Ammon's horn (tissue), 1 donor: ENCODE measurements at places on chromosomes 7 and 10.
A peak's percentile ranks its signal among the peaks of the same experiment; 100 is the strongest.

DNA sequence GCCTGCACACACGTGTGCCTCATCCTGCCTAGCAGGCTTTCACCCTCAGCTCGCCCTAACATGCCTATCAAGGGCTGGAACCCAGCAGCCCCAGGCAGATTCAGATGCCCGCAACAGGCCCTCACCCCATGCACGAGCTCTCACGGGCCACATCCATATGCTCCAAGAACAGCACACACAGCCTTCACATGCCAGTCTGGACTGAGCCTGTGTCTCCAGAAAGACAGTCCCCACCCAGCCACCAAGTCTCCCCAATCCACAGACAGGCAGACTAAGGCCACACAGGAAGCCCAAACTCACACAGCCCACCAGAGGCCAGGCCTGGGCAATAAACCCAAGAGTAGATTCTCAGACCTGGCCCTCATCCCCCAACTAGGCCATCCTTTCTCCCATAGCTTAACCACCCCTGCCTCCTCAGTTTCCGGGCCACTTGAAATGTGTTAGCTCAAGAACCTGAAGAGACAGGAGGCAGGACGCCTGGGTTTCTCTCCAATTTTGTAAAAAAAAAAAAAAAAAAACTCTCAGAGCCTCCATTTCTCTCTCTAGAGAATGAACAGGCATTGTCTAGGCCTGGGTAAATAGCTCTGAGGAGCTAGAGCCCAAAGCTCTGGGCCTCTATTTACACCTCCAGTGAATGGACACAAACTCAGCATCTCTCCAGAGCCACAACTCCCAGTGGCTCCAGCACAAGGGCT lies 6.8 kb downstream of the LDB1 start:
- no peak for DNase-seq

- DNase-seq, result no peak
Observed at GRCh38 chr10:55220975-55221374, 419.9 kb upstream of the PCDH15 start.

- DNase-seq, result no peak
Observed at GRCh38 chr7:151603951-151604350, 84.3 kb upstream of the RHEB start.

DNA sequence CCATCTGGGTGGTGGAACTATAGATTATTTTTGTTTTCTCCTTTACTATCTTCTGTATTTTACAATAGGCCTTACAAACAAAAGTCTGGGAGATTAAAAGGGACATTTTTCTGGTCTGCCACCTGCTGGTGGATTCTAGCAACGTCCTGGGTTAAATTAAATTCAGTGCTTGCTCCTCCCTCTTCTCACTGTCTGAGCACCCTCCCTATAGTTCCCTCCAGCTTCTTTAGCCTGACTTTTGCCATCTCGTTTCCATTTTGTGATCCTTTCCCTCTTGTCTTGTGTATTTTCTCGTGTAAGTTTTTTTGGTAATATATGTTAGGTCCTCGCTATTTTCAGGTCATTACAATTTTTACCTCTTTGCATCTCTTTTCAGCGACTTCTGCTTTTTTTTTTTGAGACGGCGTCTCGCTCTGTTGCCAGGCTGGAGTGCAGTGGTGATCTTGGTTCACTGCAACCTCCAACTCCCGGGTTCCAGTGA lies 16.1 kb downstream of the ANKRD16 start:
- DNase-seq, result peak; percentile 81

- DNase-seq, result no peak
Observed at GRCh38 chr10:29865700-29866355, 193.6 kb downstream of the JCAD start.

GRCh38 chr10:114613237-114613979 lies 44.7 kb downstream of the ABLIM1 start:
- no peak for DNase-seq

- no peak for DNase-seq
Observed at GRCh38 chr7:155343661-155344121, 46.0 kb downstream of the INSIG1 start.

DNA sequence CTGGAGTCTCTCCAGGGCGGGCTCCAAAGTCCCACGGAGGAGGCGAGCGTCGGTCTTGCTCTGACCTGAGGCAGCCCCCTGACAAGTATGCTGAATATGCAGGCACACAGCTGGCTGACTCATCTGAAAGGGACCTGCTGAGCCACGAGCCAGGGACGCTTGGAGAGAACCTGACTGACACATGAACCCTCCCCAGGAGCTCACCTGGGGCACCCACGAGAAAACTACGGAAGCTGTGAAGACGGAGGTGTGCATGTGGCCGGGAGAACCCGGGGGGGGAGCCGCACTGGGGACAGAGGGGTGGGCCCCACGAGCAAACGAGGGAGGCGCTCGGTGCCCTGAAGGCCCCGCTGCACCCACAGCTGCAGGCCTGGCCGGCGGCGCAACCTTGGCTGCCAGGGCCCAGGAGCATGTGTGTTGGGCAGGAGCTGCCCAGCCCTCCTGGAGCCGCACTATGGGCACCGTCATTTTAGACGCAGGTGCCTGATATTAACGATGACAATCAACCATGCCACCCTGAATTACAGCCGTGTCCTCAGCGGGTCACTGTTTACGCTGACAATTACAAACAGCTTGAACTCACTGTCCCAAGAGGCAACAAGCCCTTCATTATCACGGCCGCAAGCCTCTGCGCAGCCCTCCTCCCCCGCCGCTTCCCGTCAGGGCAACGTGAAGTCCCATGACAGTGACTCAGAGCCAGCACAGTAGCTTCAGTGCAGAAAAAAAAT lies 64.7 kb downstream of the DIP2C start:
- peak; percentile 97 for DNase-seq

DNA sequence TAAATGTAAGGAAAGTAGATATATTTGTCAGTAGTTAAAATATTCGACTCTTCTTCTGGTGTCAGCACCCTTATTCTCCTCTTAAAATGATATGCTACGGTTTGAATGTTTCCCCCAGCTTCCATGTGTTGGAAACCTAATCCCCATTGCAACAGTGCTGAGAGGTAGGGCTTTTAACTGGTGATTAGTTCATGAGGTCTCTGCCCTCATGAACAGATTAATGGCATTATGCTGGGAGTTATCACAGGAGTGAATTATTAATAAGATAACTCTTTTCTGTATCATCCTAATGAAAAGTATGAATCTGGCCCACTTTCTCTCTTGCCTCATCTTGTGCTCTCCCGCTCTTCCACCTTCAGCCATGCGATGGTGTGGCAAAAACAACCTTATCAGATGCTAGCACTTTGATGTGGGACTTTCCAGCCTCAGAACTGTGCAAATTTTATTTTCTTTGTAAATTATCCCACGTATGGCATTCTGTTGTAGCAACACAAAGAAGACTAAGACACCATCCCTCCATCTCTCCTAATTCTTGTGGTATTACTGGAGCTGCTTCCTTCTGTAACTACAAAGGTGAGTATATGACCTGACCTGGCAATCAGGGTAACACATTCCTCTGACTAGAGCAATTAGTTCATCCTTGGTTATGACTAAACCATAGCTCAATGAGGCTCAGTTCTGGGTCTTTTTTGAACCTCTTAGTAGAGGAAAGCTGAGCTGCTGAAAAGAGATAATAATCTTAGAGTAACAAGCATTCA lies 171.1 kb upstream of the TMEM196 start:
- no peak for DNase-seq

DNA sequence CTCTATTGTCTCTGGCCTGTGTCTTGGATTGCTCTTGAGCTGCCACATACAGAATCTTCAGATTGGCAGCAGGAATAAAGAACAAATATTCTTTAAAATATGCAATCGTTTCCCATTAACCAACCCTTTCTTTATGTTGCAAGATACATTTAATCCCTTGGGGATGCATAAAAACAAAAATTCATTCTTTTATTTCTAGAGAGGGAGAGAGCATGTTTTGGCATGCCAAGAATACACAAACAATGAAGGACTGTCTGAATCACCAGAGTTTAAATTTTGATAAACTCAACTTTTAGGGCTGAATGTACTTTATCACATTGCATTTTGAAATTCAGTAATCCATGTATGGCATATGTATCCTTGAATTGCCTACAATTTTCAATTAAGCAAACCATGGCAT lies 154.3 kb upstream of the SEMA3D start:
- no peak for DNase-seq

DNA sequence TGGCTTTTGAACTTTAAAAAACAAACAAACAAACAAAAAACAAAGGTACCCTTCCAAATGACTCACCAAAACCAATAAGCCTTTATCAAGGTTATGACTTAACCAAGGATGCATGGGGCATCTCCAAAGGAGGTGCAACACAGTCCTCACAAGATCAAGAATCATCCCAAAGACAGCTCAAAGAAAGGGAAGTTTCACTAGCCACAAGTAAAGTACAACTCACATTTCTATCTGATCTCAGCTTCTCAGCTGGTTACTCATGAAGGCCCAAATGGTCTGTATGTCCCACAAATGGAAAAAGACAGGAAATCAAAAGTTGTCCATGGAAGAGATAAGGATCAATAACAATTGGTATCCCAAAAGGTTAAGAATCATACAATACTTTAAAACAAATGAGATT lies 6.0 kb upstream of the MKLN1 start:
- no peak for DNase-seq

GRCh38 chr10:126147866-126148587 lies 240.2 kb downstream of the ADAM12 start:
- no peak for DNase-seq

- no peak for DNase-seq
Observed at GRCh38 chr10:11154333-11154732, 136.7 kb downstream of the CELF2 start.

- DNase-seq, result no peak
Observed at GRCh38 chr10:61860964-61861758, 40.3 kb upstream of the ARID5B start.

DNA sequence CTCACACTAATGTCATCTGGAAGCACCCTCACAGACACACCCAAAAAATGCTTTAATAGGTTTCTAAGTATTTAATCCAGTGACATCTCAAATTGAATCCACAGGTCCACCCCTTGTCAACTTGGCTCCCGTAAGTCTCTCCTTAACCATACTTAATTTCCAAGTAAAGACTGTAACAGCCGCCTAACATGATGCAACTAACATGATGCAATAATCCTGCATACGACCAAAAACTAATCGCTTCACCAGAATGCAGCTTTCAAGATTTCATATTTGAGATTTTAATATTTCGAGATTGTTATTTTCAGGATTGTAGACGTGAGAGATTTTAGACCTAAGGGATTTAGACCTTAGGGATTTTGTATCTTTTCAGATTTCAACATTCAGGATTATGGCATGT lies 3.7 kb upstream of the HDAC9 start:
- DNase-seq, result no peak

DNA sequence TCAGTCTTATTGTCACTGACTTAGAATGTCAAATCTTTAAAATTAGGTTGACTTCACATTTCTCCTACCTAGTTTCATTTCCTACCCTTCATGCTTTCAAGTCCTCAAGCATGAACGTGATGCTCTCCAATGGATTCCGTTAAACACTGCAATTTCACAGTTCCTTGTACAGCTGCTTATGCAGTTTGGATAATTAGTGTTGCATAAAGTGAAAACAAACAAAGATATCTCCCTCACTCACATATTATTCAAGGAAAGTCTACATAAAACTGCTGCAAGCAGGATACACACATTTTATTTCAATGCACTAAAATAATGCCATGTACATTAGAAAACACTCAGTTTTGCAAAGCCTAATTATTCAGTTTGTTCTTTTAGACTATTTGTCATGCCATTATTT lies 214.0 kb downstream of the CRPPA start:
- DNase-seq, result no peak

GRCh38 chr7:34675749-34676374 lies 17.8 kb downstream of the NPSR1 start:
- peak; percentile 23 for DNase-seq

GRCh38 chr10:80619036-80619435 lies 81.3 kb downstream of the SH2D4B start:
- no peak for DNase-seq

- DNase-seq, result no peak
Observed at GRCh38 chr7:23912065-23912464, 202.0 kb downstream of the STK31 start.

DNA sequence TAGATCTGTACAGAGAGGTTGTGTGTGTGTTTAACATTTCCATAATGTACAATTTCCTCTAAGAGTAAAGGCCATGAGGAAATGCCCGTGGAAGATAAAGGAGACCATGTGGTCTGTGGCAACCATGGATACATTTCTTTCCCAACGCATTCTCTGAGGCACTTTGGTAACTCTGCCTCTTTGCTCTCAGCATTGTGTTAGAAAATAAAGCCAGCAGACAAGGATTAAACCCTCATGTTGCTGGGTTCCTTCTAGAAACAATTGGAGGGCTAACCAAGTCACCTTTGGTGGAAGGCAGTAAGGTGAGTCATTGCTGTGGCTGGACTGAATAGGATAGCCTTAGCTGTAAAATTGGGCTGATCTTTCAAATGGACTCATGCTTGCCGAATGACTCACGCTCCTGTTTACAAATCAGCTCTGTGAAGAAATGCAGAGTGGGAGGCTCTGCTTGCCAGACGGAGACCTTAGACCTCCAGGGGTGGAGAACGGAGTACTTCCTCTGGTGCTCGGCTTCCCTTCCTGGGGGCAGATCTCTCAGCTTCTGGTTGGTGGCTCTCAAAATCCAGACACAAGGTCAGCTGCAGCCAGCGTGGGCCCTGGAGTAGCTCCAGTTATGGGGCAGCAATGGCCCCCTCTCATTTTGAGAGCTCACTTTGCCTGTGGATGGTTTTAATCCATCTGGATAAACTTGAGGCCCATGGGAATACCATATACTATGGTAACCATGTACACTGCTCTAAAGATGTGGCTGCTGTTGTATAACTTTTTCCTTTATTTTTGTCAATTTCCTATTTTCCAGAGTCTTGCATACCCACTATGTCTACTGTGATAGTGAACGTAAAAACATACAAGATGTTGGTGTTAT lies 137.3 kb downstream of the TCF7L2 start:
- no peak for DNase-seq

DNA sequence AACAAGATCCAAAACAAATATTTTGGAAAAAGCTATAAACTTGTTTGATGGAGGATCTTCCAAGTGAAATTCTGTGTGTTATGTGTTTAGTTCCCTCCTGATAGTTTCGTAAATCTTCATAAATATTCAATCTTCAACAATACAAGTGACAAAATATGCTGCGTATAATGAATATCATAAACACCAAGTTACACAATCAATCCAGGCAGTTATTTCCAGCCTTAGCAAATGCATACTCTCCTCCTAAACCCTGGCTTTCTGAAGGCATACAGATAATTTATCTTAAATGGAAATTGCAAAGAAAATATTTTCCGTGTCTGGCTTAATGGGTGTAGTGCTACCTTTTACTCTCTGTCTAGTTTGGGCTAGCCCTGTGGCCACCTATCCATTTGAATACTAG lies 864.9 kb upstream of the ZWINT start:
- DNase-seq, result no peak

DNA sequence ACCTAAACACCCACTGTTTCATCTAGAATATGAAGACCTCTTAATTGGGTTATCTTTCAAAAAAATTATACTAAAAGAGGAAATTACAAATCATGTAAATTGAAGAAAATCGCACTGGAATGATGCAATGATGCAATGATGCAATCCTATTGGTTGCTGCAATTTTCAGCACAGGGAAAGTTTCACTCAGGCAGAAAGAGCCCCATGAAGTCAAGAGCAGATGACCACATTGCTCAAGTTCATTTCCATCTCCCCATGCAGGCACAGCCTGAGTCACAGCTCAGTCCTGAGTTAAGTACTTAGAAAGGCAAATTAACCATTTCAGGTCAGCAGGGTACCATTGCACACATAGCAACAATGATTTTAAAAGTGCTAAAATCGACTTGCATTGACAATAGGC lies 180.3 kb upstream of the MYO3A start:
- DNase-seq, result no peak

- no peak for DNase-seq
Observed at GRCh38 chr10:49079072-49079471, 36.2 kb downstream of the VSTM4 start.
